ENCODE measurements at places on chromosomes 3 and 15. TPM values are rescaled to one million over a fixed set of nuclear protein-coding genes. Genes with fewer than 3 reads are reported as not detected.

Gene ITIH1
- not detected for polyA plus RNA-seq

Gene ZNF80
- 0.31 TPM for polyA plus RNA-seq

Gene SLMAP
- polyA plus RNA-seq = 32.1 TPM

Gene GUCA1C
- polyA plus RNA-seq = not detected

Gene ADAMTS17
- polyA plus RNA-seq = 2.1 TPM

Gene SEMA6D
- polyA plus RNA-seq = 25.1 TPM

Gene CCDC191
- polyA plus RNA-seq = 10.9 TPM

Gene CLRN1
- not detected for polyA plus RNA-seq

Gene EPHB3
- 0.05 TPM for polyA plus RNA-seq

Gene A4GNT
- polyA plus RNA-seq = not detected

Gene CHDH
- polyA plus RNA-seq = 0.75 TPM

Gene CLDN16
- polyA plus RNA-seq = not detected

Gene POLQ
- 0.07 TPM for polyA plus RNA-seq

Gene RTP1
- polyA plus RNA-seq = not detected

Gene ABHD10
- polyA plus RNA-seq = 49.7 TPM

Gene CYP1A1
- polyA plus RNA-seq = not detected

Gene ZMAT3
- 51.0 TPM for polyA plus RNA-seq

Gene GRAMD2A
- polyA plus RNA-seq = 0.29 TPM

Gene FBXW12
- not detected for polyA plus RNA-seq

Gene TMPRSS7
- not detected for polyA plus RNA-seq

Gene ADAMTS9
- polyA plus RNA-seq = not detected
